Renal cortex interstitium (tissue), 15 donors: ENCODE measurements at places on chromosomes 2 and 18. TPM values are rescaled to one million over a fixed set of nuclear protein-coding genes. Genes with fewer than 3 reads are reported as not detected.

EVX2 gene
- polyA plus RNA-seq = not detected

RAD51AP2 gene
- 0.17 TPM for polyA plus RNA-seq

DNA sequence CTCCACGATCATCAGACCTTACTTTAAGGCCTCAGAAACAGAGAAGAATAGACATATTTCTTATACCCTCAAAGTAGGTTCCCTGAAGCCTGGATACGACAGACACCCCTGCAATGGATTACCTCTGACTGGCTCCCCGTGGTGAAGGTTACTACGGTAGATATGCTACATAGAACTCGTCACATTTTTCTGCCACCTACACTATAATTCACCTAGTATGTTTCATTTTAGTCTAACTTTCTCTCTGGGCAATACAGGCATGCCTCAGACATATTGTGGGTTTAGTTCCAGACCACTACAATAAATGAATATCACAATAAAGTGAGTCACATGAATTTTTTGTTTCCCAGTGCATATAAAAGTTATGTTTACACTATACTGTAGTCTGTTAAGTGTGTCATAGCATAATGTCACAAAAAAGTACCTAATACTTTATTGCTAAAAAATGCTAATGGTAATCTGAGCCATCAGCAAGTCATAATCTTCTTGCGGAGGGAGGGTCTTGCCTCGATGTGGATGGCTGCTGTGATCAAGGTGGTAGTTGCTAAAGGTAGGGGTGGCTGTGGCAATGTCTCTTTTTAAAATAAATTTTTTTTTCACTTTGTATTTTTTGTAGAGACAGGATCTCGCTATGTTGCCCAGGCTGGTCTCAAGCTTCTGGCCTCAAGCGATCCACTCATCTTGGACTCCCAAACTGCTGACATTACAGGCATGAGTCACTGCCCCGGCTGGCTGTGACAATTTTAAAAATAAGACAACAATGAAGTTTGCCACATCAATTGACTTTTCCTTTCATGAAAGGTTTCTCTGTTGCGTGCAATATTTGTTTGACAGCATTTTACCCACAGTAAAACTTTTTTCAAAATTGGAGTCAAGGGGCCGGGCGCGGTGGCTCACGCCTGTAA lies 64.6 kb downstream of the TGIF1 start:
- no peak for DNase-seq

RBM44 gene
- polyA plus RNA-seq = 0.56 TPM

GRCh38 chr18:58768293-58768974 lies 96.2 kb upstream of the ZNF532 start:
- DNase-seq = peak; percentile 66

DNA sequence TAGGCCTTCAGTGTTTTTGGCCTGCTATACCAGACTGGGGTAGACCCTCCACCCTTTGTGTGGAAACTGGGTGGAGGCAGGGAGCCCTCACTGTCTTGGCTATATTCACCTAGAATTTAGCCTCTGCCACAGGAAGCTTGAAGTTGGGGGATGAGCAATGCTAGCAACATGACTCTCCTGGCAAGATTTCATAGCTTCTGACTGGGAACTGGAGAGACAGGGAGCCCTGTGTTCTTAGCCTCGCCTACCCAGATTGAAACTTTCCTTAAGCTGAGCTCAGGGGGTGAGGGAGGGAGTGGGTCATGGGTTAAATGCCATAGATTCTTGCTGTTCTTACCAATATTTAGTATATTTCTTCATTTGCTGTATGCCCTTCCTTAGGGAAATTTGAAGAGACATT lies 46.8 kb upstream of the FAM98A start:
- no peak for DNase-seq

ZNF804A gene
- 1.3 TPM for polyA plus RNA-seq

- no peak for DNase-seq
These were observed 11.1 kb downstream of the TRAPPC8 start for GRCh38 chr18:31931886-31932240.

DNA sequence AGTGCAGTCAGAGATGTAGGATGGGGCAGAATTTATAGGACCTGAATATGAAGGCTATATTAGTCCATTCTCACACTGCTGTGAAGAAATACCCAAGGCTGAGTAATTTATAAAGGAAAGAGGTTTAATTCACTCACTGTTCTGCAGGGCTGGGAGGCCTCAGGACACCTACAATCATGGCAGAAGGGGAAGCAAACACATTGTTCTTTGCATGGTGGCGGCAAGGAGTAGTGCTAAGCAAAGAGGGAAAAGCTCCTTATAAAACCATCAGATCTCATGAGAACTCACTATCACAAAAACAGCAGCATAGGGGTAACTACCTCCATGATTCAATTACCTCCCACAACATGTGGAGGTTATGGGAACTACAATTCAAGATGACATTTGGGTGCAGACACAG lies 76.8 kb upstream of the MSTN start:
- no peak for DNase-seq

CYP27A1 gene
- 49.1 TPM for polyA plus RNA-seq

DNA sequence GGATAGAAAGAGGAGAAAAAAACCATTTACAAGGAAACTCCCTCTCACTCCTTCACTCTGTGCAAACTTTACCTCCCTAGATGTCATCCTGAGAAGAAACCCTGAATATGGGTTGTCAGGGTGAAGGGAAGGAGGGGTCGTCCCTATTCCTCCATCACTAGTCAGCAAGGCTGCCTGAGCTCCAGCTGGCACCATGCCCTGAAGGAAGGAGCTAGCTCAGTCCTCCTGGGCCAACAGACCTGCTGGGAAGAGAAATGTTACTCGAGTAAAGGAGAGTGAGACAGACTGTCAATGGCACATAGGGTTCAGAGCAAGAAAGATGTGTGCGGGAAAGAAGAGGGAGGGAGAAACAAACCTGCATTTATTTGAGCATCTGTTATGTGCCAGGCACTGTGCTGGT lies 18.3 kb upstream of the EPAS1 start:
- no peak for DNase-seq

L3MBTL4 gene
- polyA plus RNA-seq = 7.3 TPM

DNA sequence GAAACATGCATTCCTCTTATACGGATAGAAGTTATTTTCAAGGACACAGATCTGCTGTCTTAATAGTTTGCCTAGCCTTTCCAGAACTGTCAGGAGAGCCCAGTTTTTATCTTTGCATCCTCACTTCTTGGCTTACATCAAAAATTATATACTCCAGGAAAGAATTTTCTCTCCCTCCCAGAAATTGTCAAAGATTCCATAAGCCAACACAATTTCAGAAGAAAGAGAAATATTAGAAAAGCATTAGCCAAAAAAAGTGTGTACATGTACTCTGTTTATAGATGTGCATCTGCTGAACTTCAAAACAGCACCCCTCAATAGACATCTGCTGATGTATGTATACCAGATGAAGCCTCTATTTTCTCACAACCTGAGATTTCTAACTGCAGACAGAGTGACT lies 210.4 kb downstream of the METTL4 start:
- no peak for DNase-seq

DNA sequence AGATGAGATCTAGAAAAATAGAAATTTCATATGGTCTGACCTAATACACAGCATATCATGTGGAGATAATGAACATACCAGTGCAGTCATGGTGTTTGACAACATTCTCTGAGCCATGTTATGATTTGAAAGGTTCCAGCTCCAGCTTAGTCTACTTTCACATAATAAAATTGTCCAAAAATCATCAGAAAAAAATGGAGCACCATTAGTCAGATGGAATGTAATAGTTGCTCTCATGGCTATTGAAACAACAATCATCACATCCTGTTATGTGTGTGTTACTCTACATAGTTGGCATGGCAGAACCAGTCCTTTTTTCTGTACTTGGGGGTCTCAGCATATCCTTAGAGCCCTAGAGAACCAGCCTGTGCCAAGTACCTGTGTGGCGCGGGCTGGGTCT lies 678.9 kb upstream of the FANCL start:
- no peak for DNase-seq

DNA sequence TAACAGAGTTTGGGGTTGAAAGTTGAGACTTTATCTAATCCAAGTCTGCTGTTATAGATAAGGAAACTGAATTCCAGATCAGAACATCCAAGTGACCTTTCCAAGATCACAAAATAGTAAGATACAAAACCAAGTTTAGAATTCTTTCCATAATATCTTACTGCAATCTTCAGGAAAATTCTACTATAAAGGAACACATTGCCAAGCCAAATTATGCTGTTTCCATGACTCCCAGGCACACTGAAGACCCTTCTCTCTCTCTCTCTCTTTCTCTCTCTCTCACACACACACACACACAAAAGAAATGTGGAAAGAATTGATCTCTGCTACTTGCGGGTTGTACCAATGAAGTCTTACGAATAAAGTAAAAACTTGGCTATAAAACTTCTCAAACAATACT lies 398.4 kb downstream of the METTL4 start:
- DNase-seq = no peak

- no peak for DNase-seq
These were observed 109.1 kb downstream of the MYCN start for GRCh38 chr2:16049406-16049805.

ZAP70 gene
- 2.5 TPM for polyA plus RNA-seq

GRCh38 chr2:98538280-98539041 lies 69.9 kb downstream of the COA5 start:
- DNase-seq = no peak

REG1B gene
- polyA plus RNA-seq = not detected

PPP1R1C gene
- 2.3 TPM for polyA plus RNA-seq

GRCh38 chr2:226655871-226656270 lies 143.7 kb downstream of the IRS1 start:
- DNase-seq = no peak

DNA sequence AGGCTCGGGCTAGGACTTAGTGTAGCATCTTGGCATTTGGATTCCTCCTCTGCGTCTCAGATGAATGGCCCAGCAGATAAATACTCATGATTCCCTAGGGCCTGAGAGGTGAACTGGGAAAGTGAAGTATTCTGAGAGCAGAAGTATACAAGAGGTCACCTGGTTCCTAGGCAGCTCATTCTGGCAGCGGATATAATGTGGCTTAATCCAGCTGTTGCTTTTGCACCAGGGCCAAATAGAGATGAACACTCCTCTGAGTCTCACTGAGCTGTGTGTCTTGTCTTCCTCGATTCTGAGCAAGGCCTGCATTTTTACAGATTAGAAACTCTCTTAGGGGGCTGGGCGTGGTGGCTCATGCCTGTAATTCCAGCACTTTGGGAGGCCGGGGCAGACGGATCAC lies 196.1 kb downstream of the SLC4A3 start:
- no peak for DNase-seq

TMEFF2 gene
- 10.9 TPM for polyA plus RNA-seq

RRM2 gene
- 65.9 TPM for polyA plus RNA-seq
